ENCODE measurements at places on chromosomes 3 and 15.

- no peak for DNase-seq
Observed at GRCh38 chr3:138066383-138066782, 49.0 kb downstream of the DZIP1L start.

GRCh38 chr15:38588672-38589071, 24.1 kb upstream of the RASGRP1 start:
- no peak for DNase-seq

- no peak for DNase-seq
Observed at GRCh38 chr3:150930839-150931238, 25.6 kb upstream of the MINDY4B start.

DNA sequence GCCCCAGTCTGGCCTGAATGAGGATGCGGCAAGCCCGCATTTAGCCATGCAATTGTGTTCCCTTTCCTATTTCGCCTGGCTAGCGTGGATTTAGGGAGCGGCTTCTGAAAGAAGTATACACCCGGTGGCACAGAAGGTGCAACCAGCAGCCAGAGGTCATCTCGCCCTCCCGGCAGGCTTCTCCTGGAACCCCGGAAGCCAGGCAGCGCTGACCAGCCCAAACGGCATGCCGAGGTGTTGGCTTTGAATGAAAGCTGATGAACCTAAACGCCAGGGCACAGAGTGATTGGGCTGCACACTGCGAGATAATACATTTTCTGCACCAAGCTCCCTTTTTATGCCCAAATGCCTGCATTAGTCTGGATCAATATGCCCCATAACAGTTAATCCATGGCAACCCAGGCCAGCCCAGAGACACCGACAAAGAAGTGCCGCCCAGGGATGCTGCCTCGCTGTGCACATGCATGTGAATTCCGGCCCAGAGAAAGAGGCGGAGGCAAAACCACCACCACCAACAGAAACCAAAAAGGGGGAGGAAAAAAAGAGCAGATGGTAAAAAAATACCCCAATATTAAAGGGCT, 1.4 kb downstream of the SRGAP3 start:
- no peak for DNase-seq

DNA sequence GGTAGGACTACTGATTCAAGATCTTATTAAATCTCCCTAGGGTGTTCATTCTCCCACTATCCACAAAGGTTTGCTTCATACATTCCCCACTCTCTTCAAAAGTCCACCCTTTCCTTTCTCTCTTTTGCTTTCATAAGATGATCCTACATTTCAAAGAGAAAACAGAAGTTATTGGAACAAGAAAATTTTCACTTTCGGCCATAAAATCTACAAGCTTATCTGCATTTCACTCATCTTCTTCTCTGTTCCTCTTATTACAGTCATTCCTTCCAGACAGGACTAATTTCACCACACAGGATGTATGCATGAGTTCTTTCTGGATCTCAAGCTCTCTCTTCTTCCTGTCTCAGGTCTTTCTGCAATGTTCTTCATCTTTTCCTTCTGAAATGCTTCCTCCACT, 238.7 kb downstream of the ISL2 start:
- no peak for DNase-seq

DNA sequence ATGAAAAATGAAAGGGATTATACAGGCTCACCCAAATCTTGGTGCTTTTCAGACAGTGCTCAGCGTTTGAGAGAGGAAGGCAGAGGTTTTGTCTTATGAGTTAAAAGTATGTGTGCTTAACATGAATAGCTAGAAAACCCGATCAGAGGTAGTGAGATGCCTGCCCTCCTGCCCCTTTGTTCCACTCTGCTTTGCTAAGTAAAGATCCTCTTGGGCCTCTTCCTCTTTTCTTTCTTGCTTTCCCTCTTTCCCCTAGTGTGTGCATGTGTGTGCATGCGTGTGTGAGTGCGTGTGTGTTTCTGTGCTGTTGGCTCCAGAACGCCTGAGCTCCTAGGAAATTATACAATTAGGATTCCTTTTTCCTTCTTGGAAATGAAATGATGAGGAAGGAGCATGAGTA, 261.3 kb upstream of the NR2E3 start:
- no peak for DNase-seq

DNA sequence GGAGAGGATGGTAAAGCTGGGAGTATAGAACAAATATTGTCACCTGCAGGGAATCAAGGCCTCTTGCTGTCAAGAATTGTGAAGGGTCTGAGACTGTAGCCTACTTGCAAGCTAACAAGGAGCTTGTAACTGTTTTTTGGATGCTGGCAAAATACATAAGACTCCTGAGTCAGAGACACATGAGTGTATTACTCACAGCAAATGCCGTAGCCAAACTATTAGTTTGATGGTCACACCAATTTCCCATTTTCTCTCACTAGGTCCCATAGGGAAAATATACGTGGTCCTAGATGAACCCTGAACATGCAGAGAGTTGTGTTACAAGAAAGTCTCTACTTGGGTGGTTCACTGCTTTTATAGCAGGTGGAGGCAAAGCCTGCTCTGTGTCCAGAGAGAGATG, 44.7 kb upstream of the LIPC start:
- DNase-seq: no peak

- DNase-seq: no peak
Observed at GRCh38 chr3:55735976-55736375, 248.9 kb upstream of the WNT5A start.

DNA sequence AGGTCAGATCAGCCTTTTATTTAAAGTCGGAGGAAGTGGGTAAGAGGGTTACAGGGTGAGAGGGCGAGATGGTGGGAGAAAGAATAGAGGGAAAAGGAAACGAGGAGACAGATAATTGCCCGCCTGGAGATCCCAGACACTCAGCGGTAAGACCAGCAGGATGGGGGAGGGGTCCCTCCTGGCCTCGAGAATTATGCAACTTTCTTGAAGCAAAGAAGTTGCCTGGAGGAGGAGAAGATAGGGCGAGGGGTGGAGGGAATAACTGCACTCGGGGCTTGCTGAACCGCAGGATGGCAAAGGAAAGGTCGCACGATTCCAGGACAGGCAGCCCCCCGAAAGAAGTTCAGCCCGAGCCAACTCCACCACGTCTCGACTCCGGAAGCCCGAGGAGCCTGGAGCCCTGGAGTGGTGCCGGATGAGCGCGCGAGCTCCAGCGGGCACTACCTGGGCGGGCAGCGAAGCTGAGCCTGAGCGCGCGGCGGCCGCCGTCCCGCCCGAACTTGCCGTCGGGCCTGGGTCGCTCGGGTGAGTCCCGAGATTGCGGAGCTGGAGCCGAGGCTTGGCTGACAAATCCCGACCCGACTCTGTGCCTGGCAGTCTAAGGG, 402 bp downstream of the WWTR1 start:
- no peak for DNase-seq

- DNase-seq: no peak
Observed at GRCh38 chr3:58092521-58092920, 84.3 kb downstream of the FLNB start.

- no peak for DNase-seq
Observed at GRCh38 chr15:53324061-53324460, 435.4 kb downstream of the WDR72 start.

- DNase-seq: no peak
Observed at GRCh38 chr3:129764090-129764489, 129.4 kb downstream of the TMCC1 start.

GRCh38 chr3:169118666-169119370, 544.7 kb downstream of the MECOM start:
- DNase-seq: no peak

DNA sequence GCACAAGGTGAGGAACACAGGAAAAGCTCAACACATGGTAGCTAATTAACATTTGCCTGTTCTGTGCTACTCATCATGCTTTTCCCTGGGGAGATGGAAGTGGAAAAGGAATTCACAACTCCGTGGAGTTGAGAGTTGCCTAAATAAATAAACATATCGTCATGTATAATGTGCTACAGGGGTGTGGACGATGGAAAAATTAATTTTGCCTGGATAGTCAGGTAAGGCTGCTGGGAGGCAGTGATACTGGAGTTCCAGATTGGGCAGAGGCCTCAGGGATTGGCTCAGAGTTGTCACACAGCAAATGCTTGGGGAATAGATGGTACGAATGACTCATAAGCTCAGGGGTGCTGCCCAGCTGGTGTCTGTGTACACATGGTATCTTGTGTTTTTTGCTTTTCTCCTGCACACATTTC, 3.1 kb upstream of the ABHD6 start:
- DNase-seq: no peak

GRCh38 chr3:171824116-171824515, 13.8 kb upstream of the PLD1 start:
- no peak for DNase-seq

- no peak for DNase-seq
Observed at GRCh38 chr3:116148881-116149851, 296.1 kb downstream of the LSAMP start.

DNA sequence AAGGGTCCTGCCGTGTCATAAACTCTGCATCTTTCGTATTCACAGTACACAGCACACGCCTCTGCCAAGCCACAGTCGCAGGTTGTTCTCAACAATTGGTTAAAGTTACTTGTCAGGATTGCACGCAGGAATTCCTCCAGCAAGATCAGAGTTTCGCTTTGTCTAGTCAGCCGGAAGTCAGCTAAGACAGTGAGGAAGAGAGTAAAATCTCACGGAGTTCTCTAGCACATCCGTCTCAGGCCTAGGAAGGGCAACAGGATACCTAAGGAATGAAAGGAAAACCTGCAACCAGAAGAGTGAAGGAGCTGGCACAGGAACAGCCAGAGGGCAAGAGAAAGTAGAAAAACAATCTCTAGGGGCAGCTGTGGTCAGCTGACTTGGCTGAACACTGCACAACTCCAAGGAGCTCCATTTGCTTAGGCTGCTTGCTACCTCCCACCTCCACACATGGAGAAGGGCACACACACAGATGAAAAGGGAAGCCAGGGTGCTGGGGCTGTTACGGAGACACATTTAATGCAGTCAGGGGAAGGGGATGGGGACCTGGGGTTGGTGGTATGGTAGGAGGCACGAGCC, 23.7 kb downstream of the RORA start:
- no peak for DNase-seq

DNA sequence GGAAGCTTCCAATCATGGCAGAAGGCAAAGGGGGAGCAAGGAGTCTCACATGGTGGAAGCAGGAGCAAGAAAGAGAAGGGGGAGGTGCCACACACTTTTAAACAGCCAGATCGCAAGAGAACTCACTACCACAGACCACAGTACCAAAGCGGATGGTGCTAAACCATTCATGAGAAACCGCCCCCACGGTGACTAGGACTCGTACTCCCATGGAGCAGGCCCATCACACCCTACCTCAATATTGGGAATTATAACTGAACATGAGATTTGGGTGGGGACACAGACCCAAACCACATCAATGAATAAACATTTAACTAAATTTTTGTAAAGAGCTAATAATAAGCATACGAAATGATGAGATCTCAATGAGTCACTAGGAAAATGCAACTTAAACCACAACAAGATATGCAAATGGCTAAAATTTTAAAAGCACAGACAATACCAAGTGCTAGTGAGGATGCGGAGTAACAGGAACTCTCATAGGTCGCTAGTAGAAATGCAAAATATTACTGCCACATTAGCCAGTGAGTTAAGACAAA, 10.0 kb downstream of the MRPS25 start:
- no peak for DNase-seq

DNA sequence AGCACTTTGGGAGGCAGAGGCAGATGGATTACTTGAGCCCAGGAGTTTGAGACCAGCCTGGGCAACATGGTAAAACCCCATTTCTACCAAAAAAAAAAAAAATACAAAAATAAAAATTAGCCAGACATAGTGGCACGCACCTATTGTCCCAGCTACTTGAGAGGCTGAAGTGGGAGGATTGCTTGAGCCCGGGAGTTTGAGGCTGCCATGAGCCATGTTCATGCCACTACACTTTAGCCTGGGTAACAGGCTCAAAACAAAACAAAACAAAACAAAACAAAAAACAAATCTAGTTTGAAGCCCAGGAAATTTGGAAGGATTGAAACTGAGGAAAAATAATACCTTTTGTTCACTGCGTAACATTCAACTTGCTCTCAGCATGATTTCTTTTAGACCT, 16.6 kb downstream of the TMOD3 start:
- no peak for DNase-seq

DNA sequence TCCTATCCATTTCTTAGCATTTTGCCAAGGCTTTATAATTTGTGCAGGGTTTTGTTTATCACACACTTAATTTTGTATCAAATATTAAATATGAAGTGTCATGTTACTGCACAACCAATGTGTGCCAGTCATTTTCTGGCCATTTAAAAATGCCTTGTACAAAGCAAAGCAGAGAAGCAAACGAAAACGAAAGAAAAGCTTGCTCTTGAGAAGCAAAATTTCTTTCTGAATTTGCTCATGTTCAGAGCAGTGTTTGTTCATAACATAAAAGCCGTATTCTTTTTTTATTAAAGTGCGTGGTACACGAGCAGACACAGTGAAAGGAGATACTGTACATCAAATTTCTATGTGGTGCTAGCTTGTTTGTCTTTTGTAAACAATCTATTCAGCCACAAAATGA, 792.6 kb downstream of the NAALADL2 start:
- DNase-seq: no peak

- no peak for DNase-seq
Observed at GRCh38 chr3:167940241-167940640, 155.5 kb downstream of the GOLIM4 start.

DNA sequence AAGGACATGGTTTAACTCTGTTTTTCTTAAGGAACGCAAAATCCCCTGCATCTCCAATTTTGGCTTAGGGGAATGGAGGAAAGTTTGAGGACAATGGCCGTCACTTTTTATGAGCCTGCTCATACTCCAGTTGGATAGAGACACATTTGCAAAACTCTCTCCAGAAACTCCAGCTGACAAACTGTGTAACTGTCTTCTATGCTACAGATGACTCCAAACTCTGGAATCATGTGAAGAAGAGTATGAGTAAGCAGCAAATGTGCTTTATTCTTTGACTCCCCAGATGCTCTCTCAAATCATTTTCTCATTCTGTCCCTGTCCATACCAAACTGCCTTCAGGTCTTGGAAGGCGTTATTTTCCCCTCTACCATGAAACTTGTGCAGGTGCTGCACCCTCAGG, 226.5 kb upstream of the GPR149 start:
- no peak for DNase-seq

GRCh38 chr3:33273628-33274027, 3.6 kb upstream of the FBXL2 start:
- DNase-seq: no peak

DNA sequence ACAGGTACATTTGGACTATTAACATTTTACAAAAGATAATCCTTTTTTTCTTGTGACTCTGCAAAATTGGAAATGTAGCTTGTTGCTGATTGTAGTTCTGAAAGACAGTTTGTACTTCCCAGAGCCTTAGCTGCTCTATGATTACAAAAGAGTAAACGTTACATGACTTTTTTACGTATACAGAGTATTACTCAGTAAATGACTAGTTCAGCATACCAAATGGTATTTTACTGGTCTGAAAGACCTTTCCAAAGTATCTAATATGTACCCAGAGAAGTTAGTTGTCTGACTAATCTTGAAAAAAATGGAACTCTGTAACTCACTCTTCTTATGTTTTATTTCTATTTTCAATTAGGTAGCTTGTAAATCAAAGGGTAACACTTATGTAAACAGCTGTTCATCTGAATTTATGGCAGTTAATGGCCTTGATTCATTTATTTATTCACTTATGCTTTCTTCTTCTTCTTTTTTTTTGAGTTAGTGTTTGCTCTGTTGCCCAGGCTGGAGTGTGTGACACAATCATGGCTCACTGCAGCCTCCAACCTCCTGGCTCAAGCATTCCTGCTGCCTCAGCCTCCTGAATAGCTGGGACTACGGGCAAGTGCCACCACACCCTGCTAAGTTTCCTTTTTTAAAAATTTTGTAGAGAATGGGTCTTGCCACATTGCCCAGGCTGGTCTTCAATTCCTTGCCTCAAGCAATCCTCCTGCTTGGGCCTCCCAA, 151.7 kb downstream of the C3orf38 start:
- no peak for DNase-seq

- DNase-seq: no peak
Observed at GRCh38 chr3:120153294-120153693, 59.0 kb upstream of the GSK3B start.

- no peak for DNase-seq
Observed at GRCh38 chr3:21839592-21839991, 88.6 kb upstream of the ZNF385D start.
